DMS79 (cell line): ENCODE measurements at places on chromosomes 12 and 14.

DNA sequence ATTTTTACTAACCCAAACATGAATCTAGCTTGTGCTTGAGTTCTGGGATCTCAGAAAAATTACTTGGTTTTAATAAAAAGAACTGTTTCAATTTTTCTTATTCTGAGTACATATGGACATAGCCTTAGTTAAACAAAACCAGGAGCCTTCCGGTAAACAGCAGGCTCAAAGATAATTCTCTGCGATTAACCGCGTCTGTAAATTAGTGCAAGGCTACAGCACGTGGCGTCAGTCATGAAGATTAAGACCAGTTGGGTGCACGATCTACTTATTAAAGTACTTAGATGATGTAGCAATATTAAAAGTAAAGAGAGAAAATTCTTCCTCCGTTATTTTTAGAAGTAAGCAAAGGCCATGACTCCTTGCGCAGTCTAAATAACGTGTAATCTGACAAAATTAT is 700 bp downstream of the KCNJ8 start:
- DNase-seq = no peak

- DNase-seq = no peak
Measured at GRCh38 chr12:30700216-30700900, 4.7 kb upstream of the IPO8 start.

DNA sequence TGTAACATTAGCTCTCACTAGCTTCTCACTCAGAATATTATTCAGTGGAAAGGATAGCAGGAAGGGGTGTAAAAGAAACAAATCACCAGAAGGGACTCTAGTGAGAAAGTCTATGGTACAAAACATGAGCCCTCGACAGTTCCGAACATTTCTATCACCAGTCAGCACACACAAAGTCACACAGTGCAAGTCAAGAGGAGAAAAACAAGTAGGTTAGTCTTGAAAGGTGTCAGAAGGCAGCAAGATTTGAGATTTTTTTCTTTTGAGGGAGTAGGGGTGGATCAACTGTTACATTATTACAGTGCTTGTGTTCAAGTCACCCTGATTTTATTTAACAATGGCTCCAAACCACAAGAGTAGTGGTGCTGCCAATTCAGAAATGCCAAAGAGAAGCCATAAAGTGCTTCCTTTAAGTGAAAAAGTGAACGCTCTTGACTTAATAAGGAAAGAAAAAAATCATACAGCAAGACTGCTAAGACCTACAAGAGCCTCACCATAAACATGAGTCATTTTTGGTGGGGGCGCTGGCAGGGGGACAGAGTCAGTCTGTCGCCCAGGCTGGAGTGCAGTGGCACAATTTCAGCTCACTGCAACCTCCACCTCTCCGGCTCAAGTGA is 42.3 kb downstream of the GNS start:
- no peak for DNase-seq

GRCh38 chr12:97907504-97907903 is 444.9 kb downstream of the RMST start:
- DNase-seq = no peak

DNA sequence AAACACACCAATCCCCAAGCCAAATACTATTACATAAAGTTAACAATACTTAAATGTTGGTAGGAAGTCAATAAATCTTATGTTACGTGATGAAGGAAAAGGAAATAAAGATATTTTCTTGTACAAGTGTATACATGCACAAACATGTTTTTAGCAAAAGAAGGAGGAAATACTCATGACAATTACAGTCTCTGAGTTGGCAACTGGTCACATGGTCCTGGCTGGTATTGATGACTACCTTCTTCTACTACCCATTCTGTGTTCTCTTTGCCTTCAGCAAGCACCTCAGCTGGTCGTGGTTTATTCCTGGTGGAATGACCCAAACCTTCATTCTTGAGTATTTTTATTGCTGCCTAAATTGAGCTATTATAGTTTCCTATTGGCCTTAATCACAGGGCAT is 84.8 kb downstream of the PLBD1 start:
- no peak for DNase-seq

DNA sequence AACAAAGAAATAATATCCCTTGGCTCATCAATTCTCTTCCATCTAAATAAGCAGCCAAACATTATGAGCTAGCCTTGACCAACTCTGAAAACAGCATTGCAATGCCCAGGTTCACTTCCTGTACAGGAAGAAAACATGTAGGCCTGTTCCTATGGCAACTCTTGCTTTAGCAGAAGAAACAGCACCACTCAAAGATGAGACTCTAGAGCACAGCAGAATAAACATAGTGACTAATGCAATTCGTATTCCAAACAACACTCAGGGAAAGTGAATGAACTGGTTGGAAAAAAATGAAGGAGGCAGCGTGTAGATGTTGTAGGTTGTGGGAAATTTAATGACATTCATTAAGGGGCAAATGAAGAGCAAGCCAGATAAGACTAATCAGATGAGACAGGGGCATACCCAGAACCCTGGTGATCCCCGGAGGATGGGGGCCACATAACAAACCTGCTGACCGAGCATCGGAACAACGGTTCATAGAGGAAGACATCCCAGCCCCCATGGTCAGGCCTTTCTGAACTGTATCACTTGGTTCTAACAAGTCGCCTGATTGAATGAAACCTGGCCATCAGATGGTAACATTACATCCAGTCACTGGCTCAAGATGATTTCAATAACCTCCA is 9.0 kb downstream of the ARHGDIB start:
- DNase-seq = peak; percentile 38

DNA sequence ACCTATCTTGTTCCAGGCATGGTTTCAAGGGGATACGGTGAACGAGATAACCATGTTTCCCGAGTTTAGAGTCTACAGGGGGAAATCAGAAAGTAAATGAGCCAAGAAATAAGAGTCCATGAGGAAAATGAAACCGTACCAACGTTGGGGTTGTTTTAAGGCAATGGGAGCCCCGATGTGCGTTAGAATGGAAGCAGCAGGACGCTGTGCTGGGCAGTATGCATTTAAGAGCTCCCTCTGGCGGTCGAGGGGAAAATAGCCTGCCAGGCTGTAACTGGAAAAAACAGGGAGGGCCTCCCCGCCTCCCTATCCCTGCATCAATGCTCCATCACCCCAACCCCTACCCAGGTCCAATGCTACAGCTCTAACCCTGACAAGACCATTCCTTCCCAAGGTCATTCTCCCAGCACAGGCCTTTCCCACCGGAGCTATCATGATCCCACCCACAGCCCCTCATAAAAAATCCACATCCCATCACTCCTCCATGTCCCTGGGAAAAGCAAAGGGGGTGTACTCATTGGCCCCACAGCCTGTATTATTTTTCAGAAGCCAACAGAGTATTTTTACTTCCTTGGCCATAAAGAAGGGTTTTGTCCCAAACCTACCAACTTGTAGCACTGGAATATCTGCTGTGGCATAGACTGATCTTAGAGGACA is 226.3 kb upstream of the NOS1 start:
- no peak for DNase-seq

DNA sequence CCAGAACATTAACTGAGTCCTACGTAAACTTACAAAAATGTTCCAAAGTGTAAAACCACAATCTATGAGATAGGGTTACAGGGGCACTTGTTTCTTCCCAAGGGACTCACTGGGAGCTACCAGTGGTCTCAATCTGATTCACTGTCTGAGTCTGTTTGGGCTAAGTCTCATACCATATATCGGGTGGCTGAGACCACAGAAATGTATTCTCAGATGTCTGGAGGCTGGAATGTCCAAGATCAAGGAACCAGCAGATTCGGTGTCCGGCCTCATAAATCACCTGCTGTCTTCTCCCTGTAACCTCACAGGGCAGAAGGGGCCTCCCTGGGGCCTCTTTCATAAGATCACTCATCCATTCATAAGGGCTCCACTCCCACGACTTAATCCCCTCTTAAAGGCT is 616.3 kb upstream of the TMEM132C start:
- no peak for DNase-seq

GRCh38 chr12:108803428-108804105 is 53.8 kb downstream of the SSH1 start:
- DNase-seq = peak; percentile 15

DNA sequence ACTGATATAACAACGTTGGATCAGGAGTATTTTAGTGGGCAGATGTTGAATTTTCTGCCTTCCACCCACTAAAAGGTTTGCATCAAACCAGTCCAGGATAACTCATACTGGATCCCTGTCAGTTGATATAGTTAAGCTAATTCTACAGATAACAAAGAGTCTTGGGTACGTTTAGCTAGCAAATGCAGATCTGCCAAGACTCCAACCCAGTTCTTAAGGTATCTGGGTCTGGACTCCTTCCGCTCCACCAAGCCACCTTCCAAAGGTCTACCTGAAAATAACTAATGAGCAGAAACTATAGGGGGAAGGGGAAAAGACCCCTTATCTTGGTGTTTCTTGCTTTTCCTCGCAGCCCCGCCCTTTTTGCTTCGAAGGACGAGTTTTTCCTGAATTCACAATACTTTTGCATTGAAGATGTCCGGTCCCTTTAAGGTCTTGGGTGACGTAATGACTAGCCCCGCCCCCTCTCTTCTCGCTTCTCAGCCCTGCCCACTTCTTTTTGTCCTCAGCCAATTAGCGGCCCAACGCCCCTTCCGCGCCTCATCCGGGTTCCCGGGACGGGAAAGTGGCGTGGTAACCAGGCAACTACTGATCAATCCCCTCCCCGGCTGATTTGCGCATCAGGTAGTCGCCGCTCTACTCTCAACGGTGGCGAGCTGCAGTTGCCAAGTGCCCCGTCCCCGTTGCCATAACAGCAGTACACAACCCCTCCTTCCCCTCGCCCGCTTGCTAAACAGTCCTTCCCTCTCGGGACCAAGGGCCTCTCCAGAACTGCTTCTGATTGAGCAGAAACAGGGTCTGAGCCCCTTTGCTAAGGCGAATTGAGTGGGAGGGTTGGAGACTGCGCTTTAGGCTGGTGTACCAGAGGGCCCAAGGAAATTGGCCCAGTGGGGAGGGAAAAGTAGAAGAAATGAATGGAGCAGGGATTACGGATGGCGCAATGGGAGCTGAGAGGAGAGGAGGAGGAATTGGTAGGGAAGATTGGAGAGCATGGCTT is at the start of gene LRRC23:
Gene LRRC23, plus strand, starts transcription at position 543 of the 997 bp plus-strand sequence. CDS start 812 bp downstream, outside the sequence.
- DNase-seq = peak; percentile 95

DNA sequence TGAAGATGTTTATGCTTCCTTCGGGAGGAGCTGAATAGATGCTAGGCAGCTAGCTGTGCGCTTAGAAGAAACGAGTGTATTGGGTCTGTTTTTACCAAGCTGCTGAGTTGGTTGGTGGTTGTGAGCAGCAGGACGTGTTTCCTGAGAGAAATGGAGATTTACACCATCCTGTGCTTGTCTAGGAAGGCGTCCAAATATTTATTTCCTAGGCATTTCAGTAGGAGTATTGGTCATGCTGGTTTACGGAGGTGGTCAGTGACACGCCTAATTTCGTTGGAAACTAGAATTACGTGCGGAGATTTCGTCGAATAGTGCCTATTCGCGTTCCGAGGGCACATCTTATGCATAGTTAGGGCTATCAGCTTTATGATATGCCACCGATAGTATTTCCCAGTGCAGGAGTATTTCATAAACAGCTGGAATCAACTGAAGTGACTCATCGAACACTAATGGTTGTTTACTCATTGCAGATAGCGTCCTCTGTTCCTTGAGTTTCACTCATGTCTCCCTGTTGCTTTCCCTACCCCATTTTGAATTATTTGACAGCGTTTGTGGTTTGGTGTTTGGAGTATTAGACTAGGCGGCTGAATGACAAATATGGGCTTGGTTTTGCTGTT is 780 bp downstream of the TBC1D15 start:
- peak; percentile 0 for DNase-seq

DNA sequence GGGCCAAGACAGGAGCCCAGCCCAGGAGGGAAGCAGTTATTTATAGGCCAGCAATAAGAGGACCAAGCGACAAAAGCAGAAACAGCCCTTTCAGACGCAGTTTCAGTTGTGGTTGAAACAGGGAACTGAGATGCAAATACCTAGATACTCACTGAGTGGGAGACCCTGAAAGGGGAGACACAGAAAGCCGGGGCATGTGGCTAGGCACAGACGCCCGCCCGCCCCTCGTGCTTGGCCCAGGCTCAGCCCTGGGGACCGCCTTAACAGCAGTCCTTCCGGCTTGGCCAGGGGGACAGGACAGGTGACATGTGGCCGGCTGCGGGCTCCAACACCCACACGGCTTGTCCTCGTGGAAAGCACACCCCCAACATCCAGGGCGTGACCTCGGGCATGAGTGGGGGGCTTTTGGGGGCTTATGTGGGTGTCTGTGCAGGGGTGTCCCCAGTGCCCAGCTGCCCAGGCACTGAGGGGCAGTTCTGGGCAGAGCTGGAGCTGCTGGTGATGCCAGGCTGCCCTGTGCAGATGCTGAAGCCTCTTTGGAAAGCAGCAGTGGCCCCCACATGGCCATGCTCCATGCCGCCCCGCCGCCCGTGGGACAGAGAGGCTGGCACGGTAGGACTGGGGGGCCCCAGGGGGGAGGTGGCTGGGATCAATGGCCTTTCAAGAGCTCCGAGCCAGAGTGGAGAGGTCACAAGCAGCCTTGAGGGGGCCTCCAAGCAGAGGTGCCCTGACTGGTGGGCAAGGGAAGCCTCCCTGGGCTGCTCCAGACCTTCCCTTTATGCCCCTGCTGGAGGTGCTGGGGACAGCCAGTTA is 2.1 kb downstream of the PLD4 start:
- DNase-seq = no peak

DNA sequence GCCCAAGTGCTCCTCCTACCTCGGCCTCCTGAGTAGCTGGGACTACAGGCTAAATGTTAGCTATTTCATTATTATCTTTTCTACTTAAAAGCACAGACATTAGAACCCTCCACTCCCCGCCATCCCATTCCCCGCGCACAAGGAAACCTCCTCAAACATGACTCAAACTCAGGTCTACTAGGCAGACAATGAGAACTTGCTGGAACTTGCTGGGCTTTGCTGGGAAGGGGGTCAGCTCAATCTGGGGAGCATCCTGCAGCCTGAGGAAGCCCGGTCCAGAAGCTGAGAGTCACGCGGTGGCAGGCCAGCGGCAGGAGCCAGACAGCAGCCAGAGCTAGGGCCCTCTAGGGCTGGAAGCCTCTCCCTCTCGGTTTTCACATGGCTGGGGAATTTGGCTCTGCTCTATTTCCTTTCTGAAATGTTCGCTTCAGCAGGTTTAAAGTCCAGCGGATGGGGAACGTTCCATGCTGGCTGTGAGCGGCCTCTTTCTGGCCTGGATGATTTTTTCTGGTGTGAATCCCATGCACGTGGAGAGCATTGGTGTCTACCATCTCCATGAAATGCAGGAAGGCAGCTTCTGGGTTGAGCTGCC is 68.5 kb downstream of the SLC6A12 start:
- no peak for DNase-seq

DNA sequence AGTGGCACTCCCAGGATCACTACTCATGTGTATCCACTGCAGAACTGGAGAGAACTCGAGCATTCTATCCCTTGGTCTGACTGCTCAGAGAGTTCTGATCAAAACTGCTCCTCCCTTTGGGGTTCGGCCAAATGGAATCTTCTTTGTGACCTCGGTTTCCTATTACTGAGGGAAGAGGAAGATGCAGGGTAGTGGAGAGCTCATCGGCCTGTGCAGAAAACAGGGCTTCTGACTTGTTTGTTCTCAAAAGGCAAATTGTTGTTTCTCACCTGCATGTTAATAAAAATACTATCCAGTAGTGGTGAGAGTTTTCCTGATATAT is 17.1 kb upstream of the AKAP6 start:
- no peak for DNase-seq

- DNase-seq = peak; percentile 45
Measured at GRCh38 chr12:118120579-118121363, 15.2 kb upstream of the PEBP1 start.
